GM18507 (cell line): ENCODE measurements at places on chromosomes 7 and 10.

- DNase-seq = no peak
Measured at GRCh38 chr10:71845410-71846405, 5.3 kb downstream of the PSAP start.

DNA sequence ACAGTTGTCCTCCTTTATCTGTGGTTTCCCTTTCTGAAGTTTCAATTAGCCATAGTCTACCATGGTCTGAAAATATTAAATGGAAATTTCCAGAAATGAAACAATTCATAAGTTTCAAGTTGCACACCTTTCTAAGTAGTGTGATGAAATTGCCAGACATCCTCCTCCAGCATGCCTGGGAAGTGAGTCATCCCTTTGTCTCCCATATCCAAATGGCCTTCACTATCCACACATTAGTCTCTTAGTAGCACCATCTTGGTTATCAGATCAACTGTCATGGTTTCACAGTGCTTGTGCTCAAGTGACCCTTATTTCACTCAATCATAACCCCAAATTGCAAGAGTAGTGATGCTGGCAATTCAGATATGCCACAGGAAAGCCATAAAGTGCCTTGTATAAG lies 83.4 kb upstream of the PPP1R9A start:
- no peak for DNase-seq

GRCh38 chr7:116691664-116692063 lies 19.7 kb downstream of the MET start:
- no peak for DNase-seq

- DNase-seq = no peak
Measured at GRCh38 chr7:100059251-100059739, 9.7 kb downstream of the ZSCAN21 start.

- DNase-seq = no peak
Measured at GRCh38 chr7:24826662-24827020, 69.4 kb upstream of the GSDME start.

DNA sequence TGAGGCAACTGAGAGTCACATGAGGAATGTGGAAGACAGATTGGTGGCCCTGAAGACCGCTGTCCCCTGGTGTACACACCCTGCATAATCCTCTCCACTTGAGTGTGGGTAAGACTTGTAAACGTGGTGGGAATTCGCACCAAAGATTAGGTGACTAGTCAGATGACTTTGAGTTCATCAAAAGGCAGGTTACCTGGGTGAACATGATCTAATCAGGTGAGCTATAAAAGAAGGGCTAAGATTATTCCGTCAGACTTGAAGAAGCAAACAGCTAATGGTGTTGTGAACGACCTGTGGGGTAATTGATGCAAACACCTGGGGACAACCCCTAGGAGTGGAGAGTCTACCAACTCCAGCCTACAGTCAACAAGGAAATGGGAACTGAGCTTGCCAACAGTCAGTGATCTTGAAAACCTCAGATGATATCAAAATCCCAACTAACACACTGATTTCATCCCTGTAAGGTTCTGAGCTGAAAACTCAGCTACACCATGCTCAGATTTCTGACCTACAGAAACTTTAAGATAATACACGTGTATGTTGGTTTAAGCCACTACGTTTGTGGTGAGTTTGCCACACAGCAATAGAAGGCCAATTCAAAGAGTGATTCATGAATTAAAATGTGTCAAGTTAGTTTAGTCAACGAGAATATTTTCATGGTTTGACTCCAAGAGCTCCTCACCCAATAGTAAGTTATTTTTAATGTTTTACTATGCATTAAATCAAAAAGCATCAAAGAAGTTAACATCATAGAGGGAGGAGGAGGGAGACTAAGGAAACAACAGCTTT lies 16.7 kb downstream of the PRTFDC1 start:
- DNase-seq = no peak
